Fibroblast of lung (primary cell): ENCODE measurements at places on chromosomes 3 and 15.

GRCh38 chr3:108175352-108175751, 46.9 kb downstream of the IFT57 start:
- DNase-seq, result peak; percentile 16

GRCh38 chr15:71892335-71892734, 82.0 kb downstream of the NR2E3 start:
- DNase-seq, result no peak

- DNase-seq, result peak; percentile 29
Observed at GRCh38 chr3:117322866-117323265, 613.3 kb downstream of the TUSC7 start.

DNA sequence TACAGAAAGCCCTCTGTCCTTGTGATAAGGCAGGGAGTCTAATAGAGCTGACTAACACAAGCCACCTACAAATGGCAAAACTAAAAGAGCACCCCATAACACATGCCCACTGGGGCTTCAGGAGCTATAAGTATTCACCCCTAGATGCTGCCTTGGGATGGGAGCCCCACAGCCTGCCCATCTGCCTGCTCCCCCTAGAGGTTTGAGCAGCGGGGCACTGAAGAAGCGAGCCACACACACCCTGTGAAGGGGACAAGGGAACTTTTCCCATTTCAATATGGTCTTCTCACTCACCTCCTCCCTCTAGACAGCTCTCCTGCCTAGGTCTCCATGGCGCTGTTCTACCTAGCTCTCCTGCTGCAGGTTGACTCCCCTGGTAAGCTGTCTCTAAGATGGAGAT, 261.0 kb downstream of the SHQ1 start:
- no peak for DNase-seq

DNA sequence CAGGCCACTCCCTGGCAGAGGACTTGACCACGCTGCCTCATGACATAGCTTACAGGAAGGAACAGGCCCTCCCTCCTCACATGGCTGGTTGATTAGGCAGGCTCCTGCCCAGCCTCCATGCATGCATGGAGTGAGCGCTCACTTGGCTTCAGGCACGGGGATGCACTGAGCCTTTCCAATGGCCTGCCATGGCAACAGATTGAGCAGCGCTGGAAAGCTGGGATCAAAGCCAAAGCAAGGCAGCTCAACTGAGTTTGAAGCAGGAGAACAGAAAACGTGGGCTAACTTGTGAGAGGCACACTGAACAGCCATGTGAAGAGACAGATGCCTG, 5.9 kb upstream of the GRAMD2A start:
- DNase-seq, result peak; percentile 88

- DNase-seq, result no peak
Observed at GRCh38 chr15:73366766-73367623, 1.8 kb downstream of the HCN4 start.

GRCh38 chr3:48588230-48588629, 6.9 kb downstream of the COL7A1 start:
- no peak for DNase-seq

DNA sequence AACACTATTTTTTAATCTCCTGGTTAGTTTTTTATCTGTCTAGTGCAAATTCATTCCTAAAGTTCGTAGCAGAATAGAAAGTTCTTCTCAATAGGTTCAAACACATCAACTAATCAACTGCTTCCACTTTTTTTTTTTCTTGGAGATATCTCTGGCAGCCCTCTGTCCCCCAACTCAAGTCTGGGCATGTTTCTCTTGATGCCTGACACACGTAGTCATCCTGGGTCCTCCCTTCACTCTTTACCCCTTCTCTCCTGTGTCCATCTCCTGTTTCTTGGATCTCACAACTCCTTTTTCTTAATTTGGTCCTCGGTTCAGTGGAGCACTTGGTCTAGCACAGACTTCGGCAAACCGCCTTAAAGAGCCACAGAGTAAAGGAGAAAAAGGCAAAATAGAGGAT, 14.4 kb downstream of the TNFAIP8L3 start:
- no peak for DNase-seq

DNA sequence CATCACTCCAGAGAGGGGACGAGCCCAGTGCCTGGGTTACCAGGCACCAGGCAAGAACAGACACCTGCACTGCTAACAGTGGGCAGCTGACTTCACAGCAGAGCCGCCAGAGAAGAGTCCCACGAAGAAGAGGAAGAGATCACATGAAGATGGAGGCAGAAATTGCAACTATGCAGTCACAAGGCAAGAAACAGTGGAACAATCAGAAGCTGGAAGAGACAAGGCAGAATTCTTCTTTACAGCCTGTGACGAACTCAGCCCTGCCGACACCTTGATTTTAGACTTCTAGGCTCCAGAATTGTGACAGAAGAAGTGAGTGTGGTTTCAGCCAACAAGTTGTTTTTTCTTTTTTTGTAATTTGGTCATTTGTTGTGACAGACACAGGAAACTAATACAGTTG, 59.2 kb downstream of the IL12A start:
- no peak for DNase-seq

DNA sequence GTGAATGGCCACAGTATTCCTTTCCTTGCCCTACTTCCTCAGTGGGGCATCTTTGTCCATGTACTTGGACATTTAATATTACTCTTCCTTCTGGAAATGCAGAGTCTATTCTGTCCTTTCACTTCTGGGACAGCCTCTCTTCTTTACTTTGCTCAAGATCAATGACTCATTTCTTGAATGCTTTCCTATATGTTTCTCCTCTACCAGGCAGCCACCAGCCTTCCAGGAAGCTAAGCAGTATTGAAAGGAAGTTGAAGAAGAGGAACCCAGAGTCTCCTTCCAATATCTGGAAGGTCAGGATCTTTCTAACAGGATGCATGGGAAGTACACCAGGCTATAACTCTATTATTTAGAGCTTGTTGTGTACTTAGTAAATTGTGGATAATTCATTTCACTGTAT, 182.8 kb downstream of the CD47 start:
- DNase-seq, result no peak

DNA sequence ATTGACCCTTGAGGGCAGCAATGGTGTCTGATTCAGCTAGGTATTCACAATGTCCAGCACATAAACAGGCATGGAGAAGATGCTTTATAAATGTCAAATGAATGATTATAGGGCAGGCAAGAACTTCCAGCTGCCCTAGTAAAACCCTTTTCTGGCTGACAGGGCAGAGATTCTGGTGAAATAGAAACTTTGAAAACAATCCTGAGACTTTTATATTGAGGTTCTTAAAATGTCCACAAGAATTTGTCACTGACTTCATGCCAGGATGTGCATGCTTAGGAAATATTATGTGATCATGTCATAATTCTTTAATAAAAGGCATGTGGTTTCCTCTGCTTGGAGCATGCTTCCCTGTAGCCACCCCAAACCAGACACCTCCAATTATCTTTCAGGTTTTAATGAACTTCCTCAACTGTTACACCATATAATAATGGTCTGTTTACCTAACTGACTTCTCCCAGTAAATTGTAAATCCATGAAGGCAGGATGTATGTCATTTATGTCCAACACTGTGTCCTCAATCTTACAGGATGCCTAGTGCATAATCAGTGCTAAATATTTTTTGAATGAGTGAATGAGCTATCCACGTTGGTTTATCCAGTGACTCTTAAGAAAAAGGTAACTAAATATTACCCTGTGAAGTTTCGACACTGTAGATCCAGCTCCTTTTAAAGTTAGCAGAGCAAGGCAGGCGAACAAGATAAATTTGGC, 43.4 kb upstream of the CLRN1 start:
- peak; percentile 18 for DNase-seq

DNA sequence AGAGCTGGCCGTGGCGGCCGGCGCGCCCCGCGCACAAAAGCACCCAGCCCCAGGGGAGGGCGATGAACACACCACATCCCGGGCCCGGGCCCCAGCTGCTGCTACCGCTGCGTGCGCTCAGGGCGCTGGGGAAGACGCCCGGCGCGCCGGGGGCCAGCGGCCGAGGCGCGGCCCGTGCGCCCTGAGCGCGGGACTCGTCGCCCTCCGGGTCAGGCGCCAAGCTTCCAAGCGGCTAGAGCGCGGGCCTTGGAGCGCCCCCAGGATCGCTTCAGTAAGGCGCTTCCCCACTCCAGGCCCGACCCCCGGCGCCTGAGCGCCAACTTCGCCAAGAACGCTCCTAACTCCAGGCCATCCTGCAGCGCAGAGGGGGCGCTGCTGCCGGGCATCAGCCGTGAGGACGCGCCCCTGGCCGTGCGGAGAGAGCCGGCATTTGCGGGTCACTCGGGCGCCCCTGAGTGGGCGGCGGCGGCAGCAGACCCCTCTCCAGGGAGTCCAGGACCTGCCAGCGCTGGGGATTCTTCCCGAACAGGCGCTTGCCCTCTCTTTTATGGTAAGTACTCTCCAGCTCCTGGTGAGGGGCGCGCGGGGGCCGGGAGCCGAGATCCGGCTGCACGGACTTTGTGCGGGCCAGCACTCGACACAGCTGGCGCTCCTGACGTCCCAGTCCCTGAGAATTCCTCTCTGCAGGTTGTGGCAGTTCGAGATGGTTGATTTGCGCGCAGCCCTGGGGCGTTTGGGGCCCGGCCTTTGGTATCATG, 475 bp downstream of the SPSB4 start:
- DNase-seq, result peak; percentile 35

DNA sequence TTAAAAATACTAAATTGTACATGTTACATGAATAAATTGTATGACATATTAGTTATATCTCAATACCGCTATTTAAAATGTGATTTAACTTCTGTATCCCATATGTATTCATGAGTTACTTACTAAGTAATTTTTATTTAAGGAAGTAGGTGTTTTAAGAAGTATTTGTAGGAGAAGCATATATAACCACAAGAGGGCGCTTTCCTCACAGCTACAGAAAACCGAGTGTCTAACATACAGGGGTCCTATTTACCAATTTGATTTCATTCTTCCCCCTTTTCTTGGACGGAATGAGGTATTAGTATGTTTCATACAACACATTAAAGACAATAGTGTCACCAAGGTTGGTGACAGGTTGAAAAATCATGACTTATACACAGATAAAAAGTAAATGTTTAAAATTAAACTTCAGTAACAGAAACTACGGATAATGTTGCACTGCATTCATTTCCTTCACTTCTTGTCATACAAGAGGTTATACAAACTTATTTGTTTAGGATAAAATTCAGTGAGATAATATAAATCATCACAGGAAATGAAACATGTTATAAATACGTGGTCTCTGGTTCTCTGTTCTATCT, 253.6 kb downstream of the MAGI1 start:
- peak; percentile 68 for DNase-seq

DNA sequence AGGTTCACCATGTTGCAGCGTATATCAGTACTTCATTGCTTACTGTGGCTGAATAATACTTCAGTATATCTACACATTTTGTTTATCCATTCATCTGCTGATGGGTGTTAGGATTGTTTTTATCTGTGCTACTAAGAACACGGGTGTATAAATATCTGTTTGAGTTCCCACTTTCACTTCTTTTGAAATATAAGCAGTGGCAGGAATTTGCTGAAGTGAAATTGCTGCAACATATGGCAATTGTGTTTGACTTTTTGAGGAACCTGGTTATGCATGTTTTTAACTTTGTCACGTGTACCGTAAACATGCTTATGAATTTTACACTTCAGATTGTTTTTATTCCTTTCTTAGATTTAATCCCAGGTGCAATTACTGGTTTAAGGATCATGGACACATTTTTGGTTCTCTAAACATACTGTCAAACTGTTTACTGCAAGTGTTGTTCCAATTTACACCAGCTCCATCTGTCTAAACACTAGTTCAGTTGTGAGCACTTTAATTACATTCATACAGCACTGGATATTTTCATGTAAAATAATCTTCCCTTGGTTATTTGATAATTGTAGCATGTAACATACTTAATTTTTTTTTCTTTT, 23.1 kb downstream of the TRAK1 start:
- no peak for DNase-seq

DNA sequence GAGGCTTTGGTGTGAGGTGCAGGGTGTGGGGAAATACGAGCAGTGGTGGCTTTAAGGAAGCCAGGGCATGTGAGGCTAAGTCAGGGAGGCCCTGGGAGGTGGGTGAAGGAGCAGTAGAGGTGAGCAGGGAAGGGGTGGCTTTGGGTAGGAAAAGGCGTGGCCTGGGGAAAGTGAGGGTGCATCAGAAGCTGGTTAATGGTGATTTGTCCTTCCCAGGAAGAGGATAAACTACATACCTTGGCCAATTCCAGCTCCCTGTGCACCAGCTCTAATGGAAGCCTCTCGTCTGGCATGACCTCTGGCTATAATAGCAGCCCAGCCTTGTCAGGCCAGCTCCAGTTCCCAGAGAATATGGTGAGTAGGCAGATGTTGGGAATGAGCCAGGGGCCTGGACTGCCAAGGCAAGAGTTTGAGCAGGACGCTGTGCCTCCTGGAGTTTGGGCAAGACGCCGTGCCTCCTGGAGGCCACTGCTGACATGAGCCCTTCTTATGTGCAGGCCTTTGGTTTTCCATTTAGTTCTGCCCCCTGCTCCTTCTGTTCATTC, 41.3 kb downstream of the CDAN1 start:
- DNase-seq, result no peak

GRCh38 chr3:72068621-72069020, 283.7 kb upstream of the PROK2 start:
- peak; percentile 17 for DNase-seq

- DNase-seq, result no peak
Observed at GRCh38 chr3:56389183-56389830, 79.0 kb downstream of the ERC2 start.

- peak; percentile 49 for DNase-seq
Observed at GRCh38 chr3:16801698-16802097, 83.1 kb upstream of the PLCL2 start.

GRCh38 chr3:183224180-183224970, 28.7 kb upstream of the B3GNT5 start:
- DNase-seq, result no peak

- DNase-seq, result no peak
Observed at GRCh38 chr3:54507876-54508460, 385.6 kb downstream of the CACNA2D3 start.

DNA sequence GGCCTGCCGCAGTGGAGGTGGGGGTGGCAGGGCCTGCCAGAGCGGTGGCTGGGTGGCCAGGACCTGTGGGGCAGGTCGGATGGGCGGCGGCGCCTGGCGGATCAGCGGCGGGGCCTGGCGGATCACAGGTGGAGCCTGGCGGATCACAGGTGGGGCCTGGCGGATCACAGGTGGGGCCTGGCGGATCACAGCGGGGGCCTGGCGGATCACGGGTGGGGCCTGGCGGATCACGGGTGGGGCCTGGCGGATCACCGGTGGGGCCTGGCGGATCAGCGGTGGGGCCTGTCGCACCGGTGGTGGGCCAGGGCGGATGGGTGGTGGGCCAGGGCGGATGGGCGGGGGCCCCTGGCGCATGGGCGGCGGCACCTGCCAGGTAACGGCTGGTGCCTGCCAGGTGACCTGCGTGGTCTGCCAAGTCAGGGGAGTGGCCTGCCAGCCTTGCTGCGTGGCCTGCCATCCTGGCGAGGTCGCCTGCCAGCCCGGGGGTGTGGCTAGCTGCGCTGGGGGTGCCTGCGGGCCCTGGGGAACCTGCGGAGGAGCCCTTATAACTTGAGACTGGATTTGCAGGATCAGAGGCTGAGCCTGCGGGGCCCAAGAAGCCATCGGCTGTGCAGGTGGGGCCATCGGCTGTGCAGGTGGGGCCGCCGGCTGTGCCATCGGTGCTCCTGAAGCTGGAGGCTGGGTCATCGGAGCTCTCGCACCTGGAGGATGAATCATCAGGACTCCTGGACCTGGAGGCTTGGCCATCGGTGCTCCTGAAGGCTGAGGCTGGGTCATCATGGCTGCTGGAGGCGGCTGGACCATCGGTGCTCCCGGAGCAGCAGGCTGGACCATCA, 1.3 kb downstream of the MAGEL2 start:
- DNase-seq, result no peak

GRCh38 chr15:70488002-70488605, 275.3 kb downstream of the UACA start:
- DNase-seq, result peak; percentile 82
